NCI-H460 (cell line): ENCODE measurements at places on chromosomes 1 and 21. TPM values are rescaled to one million over a fixed set of nuclear protein-coding genes. Genes with fewer than 3 reads are reported as not detected.
A peak's percentile ranks its signal among the peaks of the same experiment; 100 is the strongest.

- DNase-seq: no peak
These were observed 257.1 kb downstream of the DYRK1A start for GRCh38 chr21:37623689-37624088.

DNAJC28 gene
- 0.61 and 0.74 TPM in 2 replicates for total RNA-seq

DNA sequence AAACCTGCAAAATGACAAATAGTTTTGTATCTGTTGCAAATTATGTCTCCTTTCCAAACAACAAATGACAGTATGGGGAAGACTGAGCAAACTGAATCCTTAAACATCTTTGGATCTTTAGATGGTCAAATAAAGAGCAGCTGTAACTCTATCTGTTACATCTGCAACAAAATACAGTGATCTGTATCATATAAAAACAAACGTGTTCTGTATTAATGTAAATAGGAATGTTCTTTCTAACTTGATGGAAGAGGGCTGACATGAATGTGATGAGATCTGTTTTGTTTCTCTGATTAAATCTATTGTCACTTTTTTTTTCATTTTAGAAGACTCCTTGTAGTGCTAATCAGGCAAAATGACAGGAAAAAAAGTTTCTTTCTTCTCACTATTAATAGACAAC lies 159.5 kb downstream of the GPATCH2 start:
- DNase-seq: no peak

RHCE gene
- not detected in 2 replicates for total RNA-seq

DNA sequence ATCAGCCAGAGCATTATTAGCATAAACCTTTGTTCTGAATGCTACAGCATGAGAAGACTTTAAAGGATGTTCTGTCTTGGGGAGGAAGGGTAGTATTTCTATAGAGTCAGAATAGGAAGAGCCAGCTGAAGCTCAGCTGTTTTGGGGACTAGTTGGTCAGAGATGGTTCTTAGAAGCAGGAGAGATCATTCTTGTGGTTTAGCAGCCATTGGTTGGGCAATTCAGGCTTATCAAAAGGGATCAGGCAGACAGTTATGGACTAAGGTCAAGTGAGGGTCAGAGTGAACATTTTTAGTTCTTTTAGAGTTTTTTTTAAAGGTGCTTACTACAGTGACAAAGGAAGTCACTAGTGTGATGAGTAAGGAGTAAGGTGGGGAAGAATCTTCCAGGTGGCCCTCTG lies 245.5 kb downstream of the RPS6KC1 start:
- no peak for DNase-seq

DMRTA2 gene
- 10.7 and 10.8 TPM in 2 replicates for total RNA-seq

NCMAP gene
- 1.3 and 1.6 TPM in 2 replicates for total RNA-seq

FCER1A gene
- total RNA-seq: 0.15 TPM in 1 of 2 replicates, not detected in the other

- DNase-seq: no peak
These were observed 102.8 kb upstream of the ARHGEF16 start for GRCh38 chr1:3351449-3352298.

RBP7 gene
- total RNA-seq: 0.49 and 0.62 TPM in 2 replicates

PLA2G2D gene
- total RNA-seq: not detected in 2 replicates

SIK1 gene
- 14.8 and 23.2 TPM in 2 replicates for total RNA-seq

FNBP1L gene
- 21.3 and 24.4 TPM in 2 replicates for total RNA-seq

- DNase-seq: no peak
These were observed 274.3 kb upstream of the CAMK1G start for GRCh38 chr1:209309198-209309597.

KLHDC7A gene
- total RNA-seq: not detected in 2 replicates

DNA sequence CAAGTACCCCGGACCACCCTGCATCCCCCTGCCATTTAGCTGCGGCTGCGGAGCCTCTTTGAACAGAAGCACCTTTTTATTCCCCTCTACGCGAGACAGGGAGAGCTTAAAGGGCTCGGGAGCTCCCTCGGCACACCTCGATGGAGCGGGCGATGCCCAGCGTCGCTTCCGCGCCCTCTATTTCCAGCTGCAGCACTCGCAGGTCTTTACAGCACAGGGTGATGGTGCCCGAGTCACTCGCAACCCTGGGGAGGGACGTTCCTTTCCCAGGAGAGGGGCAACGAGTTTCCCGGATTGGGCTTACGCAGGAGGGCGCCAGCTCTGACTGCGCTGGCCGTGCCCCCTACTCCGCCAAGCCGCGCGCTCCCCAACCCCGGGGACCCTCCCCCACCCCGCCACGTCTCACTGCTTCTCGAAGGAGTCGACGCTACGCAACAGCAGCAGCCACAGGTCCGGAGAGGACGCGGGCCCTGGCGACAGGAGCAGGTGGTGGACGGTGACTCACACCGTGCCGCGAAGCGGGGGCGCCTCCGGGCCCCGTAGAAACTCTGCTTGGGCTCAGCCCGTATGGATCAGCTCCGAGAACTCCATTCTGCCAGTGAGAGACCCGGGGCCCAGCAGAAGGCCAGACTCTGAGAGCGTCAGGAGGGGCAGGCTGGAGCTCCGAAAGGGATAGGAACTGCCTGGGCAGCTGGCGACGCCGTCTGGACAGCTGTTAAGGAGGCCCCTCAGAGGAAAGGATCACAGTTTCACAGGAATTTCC lies 5.8 kb upstream of the FAM167B start:
- DNase-seq: no peak

DNA sequence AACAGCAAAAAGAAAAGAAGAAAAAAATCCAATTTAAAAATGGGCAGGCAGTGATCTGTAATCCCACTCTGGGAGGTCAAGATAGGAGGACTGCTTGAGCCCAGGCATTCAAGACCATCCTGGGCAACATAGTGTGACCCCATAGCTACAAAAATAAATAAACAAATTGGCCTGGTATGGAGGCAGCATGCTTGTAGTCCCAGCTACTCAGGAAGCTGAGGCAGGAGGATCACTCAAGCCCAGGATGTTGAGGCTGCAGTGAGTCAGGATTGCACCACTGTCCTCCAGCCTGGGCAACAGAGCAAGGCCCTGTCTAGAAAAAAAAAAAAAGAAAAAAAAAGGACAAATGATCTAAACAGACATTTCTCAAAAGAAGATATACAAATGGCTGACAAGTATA lies 99.6 kb downstream of the EIF4G3 start:
- no peak for DNase-seq

DNA sequence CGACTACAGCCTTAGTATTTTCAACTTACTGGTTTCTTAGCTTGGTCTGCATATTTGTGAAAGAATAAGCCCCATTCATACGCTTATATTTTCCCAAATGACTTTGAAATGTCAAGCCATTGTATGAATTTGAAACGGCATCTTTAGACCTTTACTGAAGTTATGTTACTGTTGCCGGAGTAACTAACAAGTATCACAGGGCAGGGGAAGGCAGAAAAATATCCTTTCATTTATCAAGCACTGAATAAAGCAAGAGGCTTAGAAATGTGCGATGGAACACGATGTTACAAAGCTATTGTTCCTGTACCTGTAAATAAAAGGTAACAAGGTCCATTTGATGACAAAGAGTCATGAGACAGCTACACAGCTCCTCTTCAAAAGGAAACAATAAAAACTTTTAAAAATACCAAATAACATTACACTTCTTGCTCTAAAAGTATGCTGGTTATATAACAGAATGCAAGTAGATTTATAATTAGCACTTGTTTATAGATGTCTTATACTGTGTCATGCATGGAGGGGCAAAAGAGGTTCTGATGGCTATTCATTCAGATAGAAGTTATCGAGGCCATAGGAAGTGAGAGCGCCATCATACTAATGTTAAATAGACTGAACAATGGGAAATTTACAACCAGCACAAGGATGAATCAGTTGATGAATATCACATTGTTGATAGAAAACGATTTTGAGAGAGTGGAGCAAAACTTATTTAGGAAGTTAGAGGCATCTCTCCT lies 322.6 kb downstream of the RGS7 start:
- no peak for DNase-seq

- no peak for DNase-seq
These were observed 40.0 kb downstream of the ATP2B4 start for GRCh38 chr1:203666609-203667008.

DNA sequence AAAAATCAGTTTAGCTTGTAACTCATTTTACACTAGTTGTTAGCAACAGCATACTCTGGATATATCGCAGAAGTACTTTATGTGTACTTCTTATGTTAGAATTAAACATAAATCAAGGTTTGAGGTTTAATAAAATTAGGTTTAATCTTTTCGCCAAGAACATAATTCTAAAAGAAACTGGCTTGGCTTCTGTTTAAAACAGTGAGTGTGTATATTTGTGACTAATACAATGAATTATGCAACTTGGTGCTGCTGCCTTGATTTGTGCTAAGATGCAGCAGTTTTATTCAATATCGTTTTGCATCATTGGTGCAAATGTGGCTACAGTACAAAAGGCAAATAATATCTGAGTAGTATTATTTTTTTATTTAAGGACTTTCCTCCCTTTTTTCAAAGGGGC lies 44.8 kb downstream of the USP25 start:
- no peak for DNase-seq

GRCh38 chr1:92832537-92833114 lies 786 bp downstream of the RPL5 start:
- no peak for DNase-seq

GRCh38 chr1:116115476-116116439 lies 4.6 kb downstream of the MAB21L3 start:
- DNase-seq: peak; percentile 14

RIMS3 gene
- 0.46 and 0.50 TPM in 2 replicates for total RNA-seq

HFM1 gene
- total RNA-seq: 2.3 and 2.7 TPM in 2 replicates

DNA sequence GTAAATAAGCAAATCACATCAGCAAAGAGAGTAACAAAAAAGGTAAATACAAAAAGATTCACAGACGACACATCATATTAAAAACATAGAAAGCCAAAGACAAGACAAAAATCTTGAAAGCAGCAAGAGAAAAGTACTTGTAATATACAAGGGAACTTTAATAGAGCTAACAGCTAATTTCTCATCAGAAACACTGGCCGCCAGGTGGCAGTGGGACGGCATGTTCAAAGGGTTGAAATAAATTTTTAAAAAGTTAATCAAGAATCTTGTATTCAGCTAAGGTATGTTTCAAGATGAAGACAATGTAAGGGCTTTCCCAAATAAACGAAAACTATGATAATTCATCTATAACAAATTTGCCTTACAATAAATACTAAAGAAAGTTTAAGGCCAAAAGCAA lies 358.1 kb downstream of the LRRIQ3 start:
- DNase-seq: no peak

CGN gene
- total RNA-seq: 0.02 TPM in 1 of 2 replicates, not detected in the other
